Mesenchymal stem cell (in vitro differentiated cells and primary cell): ENCODE measurements at places on chromosomes 1 and 21.

DNA sequence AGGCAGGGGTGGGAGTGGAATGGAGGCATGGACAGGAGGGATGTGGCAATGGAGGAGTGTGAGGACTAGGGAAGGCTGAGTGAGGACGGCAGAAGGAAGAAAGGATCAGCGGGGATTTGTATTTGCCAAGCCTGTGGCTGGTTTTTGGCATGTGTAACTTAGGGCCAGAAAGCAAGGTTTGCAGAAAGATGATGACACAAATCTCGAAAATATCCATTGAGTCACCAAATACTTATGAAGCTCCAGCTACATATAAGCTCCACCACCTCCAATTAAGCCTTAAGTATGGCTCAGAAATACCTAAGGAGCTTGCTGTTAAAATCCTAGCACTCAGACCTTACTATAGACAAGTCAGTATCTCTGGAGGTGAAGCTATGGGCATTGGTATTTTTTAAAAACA lies 90.1 kb downstream of the OMA1 start:
- no peak for DNase-seq

DNA sequence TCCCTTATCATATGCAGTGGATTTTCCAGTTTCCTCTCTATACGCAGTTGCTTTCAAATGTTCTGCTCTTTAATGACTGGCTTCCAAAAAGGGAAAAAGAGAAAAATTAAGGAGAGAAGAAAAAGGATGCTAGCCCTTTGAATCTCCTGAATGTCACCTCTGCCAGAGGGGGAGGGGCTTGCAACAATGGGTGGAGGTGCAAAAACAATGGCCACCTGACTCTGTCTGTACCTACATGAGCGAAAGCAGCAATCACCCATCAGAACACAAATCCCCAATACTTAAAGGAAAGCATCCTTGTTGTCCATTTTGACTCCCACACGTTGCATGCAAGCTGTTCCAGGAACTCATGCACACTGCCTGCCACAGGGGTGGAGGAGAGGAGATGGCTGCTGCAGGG lies 61.2 kb downstream of the CCDC30 start:
- DNase-seq, result no peak

GRCh38 chr1:22963044-22963677 lies 9.5 kb downstream of the LACTBL1 start:
- DNase-seq, result no peak

GRCh38 chr1:44988531-44989156 lies 2.2 kb upstream of the EIF2B3 start:
- no peak for DNase-seq

- DNase-seq, result no peak
Measured at GRCh38 chr1:155032886-155033285, 695 bp downstream of the DCST2 start.

GRCh38 chr1:67827688-67828087 lies 5.6 kb downstream of the GNG12 start:
- no peak for DNase-seq

DNA sequence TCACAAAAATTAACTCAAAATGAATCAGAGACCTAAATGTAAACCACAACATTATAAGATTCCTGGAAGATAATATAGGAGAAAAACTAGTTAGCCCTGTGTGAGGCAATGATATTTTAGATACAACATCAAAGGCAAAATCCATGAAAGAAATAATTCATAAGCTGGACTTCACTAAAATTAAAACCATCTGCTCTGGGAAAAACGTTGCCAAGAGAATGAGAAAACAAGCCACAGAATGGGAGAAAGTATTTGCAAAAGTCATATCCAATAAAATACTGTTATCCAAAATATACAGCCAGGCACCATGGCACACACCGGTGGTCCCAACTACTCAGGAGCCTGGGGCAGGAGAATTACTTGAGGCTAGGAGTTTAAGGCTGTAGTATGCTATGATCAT lies 70.3 kb downstream of the SYF2 start:
- no peak for DNase-seq

DNA sequence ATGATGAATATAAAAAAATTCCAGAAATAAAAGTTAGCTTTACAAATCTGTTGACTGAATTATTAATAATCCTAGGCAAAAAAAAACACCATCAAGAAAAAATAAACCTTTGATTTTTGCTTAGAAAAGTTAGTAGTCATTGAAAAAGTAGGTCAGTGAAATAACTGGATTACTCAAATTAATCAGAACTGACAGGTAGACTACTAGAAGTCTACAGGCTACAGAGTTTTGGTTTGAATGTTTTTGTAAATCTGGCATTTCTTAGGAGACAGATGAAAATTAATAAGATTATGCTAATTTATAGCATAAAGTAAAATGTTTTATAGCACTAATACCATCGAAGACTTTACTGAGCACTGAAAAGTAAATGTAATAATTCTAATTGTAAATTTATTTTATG lies 511.9 kb downstream of the PTPRC start:
- DNase-seq, result no peak

DNA sequence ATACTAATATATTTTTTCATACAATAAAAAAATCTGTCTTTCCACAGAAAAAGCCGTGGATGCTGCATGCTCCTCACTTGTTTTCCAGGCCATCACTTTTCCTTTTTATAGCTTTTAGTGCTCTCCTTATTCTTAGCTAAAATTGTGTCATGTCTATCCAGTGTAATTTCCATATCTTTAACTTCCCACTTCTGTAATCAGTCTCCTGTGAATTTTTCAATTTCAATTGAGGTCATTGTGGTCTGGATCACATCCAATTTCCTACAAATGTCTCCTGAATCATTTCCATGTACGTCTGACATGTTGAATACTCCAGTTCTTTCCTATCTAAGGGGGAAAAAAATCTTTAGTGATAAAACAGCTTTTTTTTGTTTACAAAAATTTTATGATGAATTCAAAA lies 838.2 kb upstream of the B3GALT2 start:
- peak; percentile 59 for DNase-seq

DNA sequence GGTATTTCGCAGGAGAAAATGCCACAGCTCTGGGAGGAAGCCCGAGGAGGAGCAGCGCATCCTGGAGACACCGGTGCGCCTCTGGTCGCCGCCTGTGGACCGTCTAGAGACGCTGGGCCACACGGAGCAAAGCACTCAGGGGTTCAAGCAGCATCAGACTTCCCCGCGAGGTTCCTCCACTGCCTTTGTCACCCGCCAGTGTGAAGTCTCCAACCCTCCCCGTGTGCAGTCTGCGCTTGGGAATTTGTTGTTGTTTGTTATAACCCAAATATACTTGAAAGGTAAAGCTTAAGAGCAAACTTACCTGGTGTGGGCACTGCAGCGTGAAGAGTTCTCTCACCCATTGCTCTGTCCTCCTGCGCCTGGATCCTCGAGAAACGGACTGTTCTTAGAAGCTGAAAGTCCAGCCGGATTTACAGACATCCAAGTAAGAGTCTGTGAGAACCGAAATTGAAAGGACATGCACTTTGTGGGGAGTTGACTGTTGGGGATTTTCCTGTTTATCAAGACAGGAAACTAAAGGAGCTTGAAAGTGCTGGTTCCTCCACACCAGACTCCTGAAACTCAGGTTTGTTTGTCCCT lies at the start of gene GBP4:
GBP4 (minus strand) TSS at position 452 of the 582 bp plus-strand sequence; CDS start at position 344, 108 bp downstream.
- DNase-seq, result peak; percentile 56

- DNase-seq, result no peak
Measured at GRCh38 chr1:17841944-17842343, 86.8 kb downstream of the ACTL8 start.

GRCh38 chr1:247407180-247407616 lies 8.8 kb upstream of the NLRP3 start:
- DNase-seq, result no peak

GRCh38 chr1:41481109-41481775 lies 3.2 kb downstream of the EDN2 start:
- DNase-seq, result no peak

- DNase-seq, result no peak
Measured at GRCh38 chr1:197919346-197920066, 2.3 kb downstream of the LHX9 start.

- peak; percentile 91 for DNase-seq
Measured at GRCh38 chr1:172940174-172940855, 110.4 kb downstream of the TNFSF18 start.

- DNase-seq, result peak; percentile 60
Measured at GRCh38 chr1:217089361-217090014, 366.3 kb upstream of the ESRRG start.

DNA sequence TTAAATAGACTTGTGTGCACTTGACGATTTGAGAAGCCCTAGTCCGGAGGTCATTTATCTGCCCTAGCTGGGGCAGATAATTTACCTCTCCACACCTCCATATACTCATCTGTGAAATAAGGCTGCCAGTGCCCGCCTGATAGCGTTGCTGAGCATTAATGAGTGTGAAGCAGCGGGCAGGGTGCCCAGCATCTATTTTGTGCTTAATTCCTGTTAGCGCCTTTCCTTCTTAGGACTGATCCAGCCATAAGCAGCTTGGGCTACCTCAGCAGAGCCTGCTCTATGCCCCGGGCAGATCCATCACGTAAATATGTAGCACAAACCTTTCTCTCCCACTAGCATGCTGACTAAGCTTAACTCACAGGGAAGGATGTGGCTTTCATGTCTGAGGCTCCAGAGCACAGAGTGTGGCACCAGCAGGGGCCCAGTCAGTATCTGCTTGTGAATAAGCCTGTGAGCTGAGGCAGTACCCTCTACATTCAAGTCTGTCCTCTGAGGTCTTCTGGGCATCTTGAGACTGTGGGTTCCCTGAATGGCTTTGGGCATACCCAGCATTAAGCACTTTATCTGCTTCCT lies 21.5 kb upstream of the RNF187 start:
- DNase-seq, result no peak

- DNase-seq, result no peak
Measured at GRCh38 chr1:19979494-19979977, at the start of gene PLA2G2A. PLA2G2A (minus strand) TSS chr1:19979618; CDS start chr1:19978773, 845 bp downstream.

GRCh38 chr1:17605582-17606344 lies 66.3 kb downstream of the ARHGEF10L start:
- DNase-seq, result peak; percentile 55

- DNase-seq, result no peak
Measured at GRCh38 chr1:41362357-41362721, 1.1 kb downstream of the FOXO6 start.

DNA sequence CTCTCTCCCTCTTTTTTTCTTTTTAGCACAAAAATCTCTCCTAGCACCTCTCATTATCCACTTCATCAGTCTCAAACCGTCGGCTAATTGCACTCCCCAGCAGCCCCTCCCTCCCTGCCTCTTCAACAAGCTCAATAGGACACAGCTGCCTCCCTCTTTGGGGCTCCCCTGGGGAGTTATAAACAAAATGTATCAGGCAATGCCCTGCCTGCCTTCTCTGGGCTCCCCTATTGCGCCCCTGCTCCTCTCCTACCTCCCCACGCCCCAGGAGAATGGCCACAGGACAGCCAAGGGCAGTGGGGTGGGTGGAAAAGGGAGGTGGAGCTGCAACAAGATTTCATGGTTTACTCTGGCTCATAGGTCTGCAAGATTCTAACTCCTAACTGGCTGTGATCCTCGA lies 147.1 kb upstream of the GRIK3 start:
- no peak for DNase-seq

GRCh38 chr1:212976586-212976985 lies 26.2 kb downstream of the VASH2 start:
- no peak for DNase-seq

- peak; percentile 92 for DNase-seq
Measured at GRCh38 chr1:210294999-210295745, 33.5 kb upstream of the HHAT start.

- no peak for DNase-seq
Measured at GRCh38 chr1:175244206-175244605, 51.6 kb upstream of the KIAA0040 start.

- no peak for DNase-seq
Measured at GRCh38 chr1:60277269-60277668, 203.7 kb upstream of the C1orf87 start.

DNA sequence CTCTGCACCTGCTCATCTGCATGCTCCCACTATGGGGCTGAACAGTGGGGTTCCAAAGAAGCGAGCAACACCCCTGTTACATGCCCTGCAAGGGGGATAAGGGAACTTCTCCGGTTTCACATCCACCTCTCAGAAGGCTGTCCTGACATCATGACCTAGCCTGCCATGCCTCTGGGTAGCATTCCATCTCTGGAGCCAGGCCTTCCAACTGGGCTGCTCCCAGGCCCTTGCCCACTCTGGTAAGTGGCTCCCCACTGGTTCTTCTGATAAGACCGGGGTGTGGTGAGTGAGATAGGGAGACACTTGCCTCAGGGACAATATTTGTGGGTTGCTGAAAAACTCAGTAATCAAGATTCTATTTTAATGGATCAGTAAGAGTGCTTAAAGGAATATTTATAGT lies 57.8 kb downstream of the KCNJ15 start:
- no peak for DNase-seq

- DNase-seq, result no peak
Measured at GRCh38 chr1:158799689-158800088, 18.7 kb upstream of the OR6N2 start.

GRCh38 chr1:110258734-110259133 lies 48.6 kb downstream of the KCNC4 start:
- no peak for DNase-seq

DNA sequence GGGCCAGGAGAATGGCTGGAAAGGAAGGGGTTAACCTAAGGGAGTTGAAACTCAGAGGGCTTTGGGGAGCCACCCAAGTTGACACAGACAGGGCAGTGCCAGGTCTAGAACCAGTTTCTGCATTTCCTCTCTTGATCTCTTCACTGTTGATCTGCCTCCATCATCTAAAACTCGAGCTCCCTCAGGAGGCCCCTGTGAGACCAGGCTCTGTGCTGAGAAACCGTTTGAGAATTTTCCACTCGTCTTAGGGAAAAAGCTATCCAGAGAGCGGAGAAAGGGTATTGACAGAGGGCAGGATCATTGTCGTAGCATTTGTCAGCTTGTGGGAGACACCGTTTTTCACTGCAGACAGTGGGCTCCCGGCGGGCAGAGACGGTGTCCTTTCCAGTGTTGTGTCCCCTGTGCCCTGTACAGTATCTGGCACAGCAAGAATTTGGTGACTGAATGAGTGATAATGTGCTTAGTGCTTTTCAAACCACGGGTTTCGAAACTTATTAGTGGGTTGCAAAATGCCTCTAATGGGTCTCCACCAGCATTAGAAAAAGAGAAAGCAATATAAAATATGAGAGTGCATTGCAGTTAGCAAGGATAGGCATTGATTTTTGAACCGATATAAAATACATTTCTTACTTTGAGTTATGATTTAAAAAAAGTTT lies 31.1 kb downstream of the PROK1 start:
- peak; percentile 37 for DNase-seq

- no peak for DNase-seq
Measured at GRCh38 chr1:6465461-6466005, 440 bp downstream of the TNFRSF25 start.

GRCh38 chr1:33361532-33362235 lies 40.8 kb upstream of the A3GALT2 start:
- peak; percentile 68 for DNase-seq

DNA sequence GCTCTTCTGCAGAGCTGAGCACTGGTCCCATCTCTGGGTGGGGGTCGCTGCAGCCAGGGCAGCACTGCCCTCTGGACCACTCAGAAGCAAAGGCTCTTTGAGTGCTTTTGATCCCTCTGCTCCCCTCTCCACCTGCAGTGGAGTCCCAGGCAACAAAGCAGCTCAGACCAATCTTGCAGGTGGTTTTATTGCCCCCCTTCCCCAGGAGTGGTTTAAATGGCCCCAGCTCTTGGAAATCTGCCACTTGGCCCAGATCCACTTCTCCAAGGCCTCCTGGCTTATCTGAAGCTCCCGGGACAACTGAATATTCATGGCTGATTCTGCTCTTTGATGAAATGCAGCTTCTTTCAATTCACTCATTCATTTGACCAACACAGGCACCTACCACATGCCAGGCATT lies 2.7 kb downstream of the STUM start:
- no peak for DNase-seq
